ENCODE measurements at places on chromosomes 4 and X. TPM values are rescaled to one million over a fixed set of nuclear protein-coding genes. Genes with fewer than 3 reads are reported as not detected.

The LNX1 gene
- total RNA-seq = 24.1 TPM

The FAM90A26 gene
- total RNA-seq = not detected

- no peak for DNase-seq
These were observed 89.0 kb downstream of the DHX15 start for GRCh38 chr4:24495388-24495787.

DNA sequence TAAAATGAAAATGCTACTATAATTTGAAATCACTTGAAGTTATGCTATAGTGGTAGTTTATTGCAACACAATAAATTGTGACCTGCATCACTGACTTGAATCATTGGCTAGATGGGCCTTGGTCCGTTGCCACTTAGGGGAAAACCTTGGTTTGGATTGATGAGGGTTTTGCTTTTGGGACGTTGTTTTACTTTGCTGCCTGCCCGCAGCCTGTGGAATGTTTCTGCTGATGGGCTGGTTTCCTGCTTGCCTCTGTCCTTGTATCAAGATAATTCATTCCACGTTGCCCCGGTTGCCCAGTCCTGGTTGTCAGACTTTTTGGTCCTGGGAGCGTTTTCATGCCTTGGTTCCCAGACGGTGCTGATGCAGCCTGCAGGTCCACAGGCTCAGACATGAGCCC is 18.3 kb downstream of the HADH start:
- DNase-seq = no peak

DNA sequence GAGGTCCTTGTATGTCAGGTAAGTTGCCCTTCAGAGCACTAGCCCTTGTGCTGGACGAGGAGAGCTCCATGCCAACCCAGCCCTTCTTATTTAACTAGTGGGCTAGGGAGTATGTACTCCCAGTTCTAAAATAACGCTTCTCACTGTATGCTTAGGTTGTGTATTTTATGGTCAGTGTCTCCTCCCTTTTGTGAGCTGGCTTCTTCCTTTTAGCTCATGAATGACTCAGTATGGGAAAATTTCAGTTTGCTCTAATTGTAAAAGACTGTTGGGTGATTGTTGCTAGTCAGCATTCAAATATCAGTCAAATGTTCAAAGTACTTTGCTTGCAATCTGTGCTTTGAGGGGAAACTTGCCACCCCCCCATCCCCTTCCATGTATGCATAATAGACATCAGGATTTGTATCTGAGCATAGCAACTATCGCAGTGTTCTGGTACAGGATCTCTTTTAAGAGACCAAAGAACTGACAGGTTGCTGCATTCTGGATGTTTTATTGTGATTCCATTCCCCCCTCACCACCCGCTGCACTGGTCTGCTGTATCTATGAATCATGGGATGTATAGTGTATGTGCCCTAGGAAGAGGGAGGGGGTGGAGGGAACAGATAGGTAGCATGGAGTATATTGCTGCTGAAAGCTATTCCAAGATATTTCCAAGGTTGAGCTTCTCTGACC is 34.7 kb downstream of the DLG3 start:
- no peak for DNase-seq

DNA sequence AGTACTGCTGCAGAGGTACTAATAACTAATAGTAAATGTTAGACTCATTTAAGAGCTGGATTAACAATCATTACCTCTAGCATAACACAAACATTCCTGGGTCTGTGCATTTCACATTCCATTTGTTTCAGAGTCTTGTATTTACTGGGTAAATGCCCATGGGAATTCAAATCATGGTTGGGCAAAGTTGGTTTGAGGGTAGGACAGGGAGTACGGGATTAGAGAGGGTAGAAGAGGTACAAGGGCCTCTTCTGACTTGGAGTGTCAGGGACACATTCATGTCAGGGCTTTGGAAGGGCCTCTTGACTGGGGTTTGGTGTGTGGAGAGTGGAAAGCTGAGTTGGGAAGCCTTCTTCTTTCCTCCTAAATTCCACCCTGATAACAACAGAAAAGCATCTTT is 65.9 kb downstream of the WWC2 start:
- no peak for DNase-seq

DNA sequence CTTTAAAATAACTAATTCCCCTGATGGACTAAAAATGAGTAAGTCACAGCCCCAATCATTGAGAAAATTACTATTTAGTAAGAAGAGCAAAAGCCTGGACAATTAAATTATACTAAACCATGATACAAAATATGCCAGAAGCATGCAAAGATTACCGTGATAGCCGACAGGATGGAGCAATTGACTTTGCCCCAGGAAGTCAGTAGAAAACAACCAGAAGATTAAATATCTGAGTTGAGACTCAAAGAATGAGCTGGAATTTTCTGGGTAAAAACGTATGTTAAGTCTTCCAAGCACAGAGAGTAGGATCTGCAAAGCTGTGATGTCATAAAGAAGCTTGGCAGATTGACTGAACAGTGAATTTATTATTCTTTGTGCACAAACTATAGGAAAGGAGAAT is 816.1 kb upstream of the TENM3 start:
- DNase-seq = no peak

Measured in thoracic aorta (tissue), 2 donors.